ENCODE measurements at places on chromosomes 12 and 14.

DNA sequence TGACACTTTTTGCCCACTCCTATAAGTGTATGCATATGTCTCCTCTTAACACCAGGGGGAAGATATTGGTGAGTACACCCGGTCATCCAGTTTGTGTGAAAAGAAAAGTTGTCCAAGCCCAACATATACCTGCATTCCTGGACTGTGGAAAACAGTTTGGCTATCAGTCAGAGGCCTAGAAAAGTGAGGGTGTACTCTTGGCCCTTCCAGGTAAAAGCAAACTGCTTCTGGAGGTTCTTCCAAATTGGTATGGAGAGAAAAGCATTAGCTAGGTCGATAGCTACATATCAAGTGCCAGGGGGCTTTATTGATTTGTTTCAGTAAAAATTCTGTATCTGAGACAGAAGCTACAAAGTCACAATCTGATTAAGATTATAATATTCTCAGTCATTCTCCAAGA is 144.0 kb downstream of the SPTSSA start:
- no peak for DNase-seq

- no peak for DNase-seq
Measured at GRCh38 chr12:3311027-3311402, 180.0 kb upstream of the PRMT8 start.

- DNase-seq: no peak
Measured at GRCh38 chr14:36313898-36314297, 6.5 kb downstream of the MBIP start.

DNA sequence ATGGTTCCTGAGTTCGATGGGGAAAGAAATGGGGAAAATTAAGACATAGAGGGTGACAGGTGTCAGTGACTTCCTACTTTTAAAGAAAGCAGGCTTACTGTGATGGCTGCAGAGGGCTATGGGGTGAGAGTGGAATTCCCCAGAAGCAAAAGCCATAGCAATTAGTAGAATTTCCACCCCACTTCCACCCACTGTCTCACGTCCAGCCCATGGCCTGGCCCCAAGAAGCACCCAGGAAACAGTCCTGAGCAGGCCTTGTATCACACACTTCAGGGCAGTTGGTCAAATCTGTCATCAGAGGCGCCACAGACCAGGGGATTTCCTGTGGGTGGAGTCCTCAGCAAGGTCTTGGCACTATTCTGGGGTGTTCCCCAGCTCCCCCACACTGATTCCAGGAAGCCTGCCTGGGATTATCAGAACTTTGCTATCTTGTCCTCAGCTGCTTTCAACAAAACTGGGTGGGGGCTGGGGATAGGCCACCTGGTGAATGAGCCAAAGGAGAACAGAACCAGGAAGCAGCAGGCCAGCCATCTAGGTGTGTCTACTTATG is 120.1 kb upstream of the CCND2 start:
- DNase-seq: no peak

DNA sequence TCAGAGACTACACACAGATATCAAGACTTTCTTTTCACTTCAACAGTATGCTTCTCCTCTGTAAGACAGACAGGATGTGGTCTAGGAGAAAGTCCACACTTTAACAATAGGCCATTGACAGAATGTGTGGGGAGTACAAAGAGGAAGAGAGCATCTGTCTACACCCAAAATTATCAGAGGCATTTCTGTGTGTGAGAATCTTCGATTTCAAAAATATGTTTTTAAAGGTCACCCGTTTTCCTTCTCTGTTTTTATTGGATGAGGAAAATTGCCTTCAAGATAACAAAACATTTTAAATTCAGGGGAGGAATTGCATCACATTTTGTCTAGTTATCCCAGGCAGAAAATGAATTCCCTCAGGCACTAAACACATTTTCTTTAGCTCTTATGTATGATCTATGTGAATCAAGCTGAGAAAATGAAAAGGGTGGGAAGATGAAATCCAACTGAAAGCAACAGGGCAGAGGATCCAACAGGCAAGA is 16.4 kb downstream of the NAV3 start:
- no peak for DNase-seq

DNA sequence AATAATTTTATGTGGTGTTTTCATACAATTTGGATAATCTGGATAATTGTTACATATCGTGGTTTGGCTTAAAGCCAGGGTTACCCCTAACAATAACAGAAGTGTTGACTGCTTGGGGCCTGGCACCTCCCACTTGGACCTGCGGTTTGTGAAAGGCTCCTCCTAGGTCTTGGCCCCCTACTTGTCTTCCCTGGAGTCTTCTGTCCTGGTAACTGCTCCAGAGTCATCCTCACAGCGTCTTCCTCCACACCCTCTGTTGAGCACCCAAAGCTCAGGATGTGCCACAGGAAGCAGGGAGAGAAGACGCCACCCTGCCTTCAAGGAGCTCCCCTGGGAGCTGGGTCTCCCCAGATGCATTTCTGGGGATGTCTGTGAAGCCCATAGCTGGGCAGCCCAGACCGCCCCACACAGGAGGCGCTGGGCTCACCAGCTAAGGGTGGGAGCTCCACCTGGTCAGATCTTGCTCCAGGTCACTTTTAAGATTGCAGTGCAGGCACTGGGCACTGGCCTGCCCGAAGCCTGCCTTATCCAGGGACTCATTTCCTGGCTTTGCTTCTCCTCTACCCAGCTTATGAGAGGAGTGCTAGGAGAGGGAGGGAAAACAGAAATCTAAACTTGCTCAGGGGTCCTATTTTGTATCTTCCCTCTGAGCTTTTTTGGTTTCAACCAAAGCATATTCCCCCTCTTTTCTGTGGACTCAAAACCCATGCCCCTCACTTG is 98.2 kb downstream of the ZFP36L1 start:
- DNase-seq: peak; percentile 33

- no peak for DNase-seq
Measured at GRCh38 chr12:95836185-95836609, 22.6 kb upstream of the SNRPF start.

DNA sequence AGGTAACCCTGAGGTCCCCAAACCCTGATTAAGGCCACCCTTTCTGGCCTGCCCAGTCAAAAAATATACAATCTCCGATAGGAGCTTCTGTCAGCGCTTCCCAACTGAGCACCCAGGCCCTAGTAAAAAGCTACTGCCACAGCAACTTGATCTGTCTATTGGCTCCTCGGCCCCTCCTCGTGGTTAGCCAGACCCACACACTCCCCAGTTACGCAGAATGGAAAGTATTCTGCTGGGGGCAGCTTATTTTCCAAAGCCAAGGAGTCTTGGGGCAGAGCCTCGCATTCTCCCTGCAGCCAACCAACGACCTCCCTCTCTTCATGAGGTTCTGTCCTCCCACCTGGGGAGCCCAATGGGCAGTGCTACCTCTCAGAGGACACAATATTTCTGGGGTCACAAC is 32.1 kb downstream of the FMNL3 start:
- no peak for DNase-seq

DNA sequence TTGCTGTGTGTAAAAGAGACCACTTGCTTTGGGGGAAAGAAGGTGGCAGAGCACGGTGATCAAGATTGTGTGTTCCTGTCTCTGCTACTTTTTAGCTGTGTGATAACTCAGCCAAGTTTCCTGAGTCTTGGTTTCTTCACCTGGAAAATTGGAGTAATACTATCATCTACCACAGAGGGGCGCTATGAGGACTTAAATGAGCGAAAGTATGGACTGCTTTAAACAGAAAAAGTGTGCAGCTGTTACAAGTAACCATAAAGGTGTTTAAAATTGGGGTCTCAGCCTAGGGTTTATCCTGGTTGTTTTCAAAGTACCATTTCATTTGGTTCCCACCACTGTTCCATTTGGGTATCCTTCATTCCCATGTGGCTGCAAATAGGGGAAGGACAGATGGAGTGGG is 65.9 kb upstream of the WSCD2 start:
- no peak for DNase-seq

DNA sequence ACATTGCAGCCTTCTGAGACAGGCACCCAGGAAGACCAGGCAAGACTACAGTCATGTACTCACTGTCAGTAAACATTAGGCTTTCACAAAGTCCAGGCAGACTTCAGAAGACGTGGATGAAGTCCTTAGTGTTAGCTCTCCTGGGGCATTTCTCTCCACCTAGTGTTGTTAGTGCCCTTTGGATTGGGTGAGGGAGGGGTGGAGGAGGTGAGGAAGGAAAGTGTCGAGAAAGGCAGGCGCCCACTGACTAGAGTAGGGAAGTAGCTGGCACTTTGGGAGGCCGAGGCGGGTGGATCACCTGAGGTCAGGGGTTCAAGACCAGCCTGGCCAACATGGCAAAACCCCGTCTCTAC is 20.2 kb downstream of the TMEM229B start:
- no peak for DNase-seq

DNA sequence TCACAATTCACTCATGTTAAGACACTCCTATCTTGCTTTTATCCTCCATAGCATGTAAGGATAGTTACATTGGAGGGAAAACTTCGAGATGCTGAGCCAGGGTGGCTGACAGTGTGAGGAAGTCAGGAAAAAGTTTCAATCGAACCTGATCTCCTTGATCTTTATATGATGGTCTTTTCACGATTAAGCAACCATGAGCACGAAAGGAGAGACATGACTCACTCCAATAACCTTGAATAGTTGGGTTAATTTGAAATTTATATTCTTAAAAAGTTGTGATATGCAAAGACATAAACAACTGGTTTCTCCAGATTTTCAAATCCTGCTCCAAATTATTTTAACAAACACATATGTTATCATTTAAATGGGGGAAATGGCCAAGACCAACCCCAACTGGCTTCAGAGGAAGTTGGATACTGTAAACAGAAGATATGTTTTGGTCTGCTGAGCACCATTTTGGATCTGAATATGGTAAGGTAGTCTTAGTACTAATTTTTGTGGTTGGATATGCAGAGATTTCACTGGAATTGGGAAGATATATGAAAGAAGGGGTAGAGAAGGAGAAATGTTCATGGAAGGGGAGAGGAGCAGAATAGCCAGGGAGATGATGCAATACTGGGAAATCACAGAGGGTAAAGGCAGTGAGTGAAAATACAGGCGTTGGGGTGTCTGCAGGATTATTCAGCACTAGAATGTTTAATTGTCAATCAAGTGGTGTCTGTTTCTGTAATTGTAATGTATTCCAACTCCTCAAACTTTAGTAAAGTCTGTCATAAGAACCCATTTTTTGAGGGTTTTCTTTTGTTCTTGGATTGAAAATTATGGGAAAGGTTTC is 185.2 kb upstream of the SLC38A2 start:
- DNase-seq: no peak

DNA sequence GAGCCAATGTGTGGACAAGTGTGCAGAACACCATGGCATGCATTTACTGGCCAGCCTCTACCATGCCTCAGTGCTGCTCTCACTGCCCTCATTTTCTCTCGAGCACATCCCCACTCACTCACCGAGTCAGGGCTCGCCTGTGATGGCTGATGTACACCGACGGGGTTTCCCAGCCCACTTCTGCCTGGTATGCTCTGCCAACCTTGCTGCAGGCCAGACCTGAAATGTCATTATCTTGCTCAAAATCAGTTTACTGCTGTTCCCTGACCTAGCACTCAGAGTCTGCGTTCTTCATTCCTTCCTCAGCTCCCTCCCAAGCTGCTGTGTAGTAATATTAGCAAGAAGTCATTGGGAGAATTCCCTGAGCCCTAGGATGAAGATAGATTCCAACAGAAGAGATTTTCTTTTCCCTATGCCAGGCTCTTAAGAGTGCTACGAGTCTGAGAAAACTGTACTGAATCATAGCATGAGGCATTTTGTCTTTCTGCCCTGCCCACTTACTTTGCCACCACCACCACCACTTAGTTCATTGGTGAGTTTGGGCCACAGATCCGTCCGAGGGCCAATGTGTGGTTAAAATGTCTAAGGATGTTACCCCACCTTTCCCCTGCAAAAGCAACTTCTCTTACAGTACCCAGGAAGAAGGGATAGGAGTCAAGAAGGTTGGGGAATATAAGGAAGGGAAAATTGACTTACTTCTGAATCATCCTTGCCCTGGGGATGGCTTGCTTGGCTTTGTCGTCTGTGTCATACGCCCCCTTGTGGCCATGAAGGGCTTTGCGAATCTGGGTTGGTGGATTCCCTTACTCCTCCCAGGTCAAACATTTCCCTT is 51.0 kb downstream of the BMAL2 start:
- no peak for DNase-seq

DNA sequence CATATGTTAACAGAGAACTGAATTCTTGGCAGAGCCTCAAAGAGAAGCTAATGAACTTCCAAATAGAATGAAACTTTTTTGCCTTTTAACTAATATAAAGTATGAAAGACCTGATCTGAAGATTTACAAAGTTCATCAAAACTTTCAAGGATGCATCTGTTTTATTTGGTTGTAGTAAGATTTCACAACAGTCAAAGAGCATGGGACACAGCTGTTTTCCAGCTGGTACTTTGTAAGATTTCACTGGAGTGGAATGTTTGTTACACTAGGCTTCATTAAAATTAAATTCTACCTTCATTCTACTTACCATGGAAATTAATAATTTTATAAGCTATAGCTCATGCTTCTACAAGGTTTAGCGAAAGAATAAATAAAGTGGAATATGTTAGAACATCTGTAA is 351.2 kb downstream of the SLC6A15 start:
- DNase-seq: no peak

DNA sequence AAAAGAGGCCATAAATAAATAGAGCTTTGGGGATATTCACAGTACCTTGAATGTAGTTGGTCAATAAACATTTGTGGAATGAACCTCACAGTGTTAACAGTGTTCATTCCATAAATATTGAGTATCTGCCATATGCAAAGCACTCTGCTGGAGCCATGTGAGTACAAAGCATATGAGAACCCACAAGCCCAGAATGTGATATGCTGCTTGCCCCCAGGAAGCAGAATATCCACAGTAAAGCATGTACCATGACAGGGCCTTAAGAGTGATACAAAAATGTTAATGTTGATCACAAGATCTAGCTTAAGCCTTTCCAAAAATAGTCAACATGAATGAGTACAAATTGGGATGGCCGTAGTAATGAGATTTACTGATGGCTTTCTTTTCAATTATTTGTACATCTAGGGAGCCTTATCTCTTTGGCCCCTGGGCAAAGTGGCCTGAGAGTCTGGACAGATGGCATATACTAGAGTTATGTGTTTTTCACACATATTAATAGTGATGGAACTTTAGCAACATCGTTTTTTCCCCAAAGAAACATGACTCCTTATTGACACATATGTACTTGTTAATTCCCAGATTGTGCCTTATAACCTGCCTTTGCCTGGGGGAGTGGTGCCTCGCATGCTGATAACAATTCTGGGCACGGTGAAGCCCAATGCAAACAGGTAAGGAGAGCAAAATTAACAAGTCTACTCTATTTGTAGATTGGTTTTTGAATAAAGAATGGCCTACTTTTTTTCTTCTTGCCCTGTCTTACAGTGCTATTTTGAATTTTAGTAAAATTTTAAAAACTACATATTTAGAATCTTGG is 10.9 kb downstream of the LGALS3 start:
- DNase-seq: no peak

Data from left forelimb (tissue), 1 donor.